Stimulated activated CD8-positive, alpha-beta memory T cell treated with anti-CD3 and anti-CD28 coated beads, Interleukin-15, amount 100 ng/mL, for 48 hours (primary cell): ENCODE measurements at places on chromosomes 13 and 19.

- no peak for DNase-seq
Measured at GRCh38 chr13:21973437-21974125, 302.7 kb downstream of the FGF9 start.

DNA sequence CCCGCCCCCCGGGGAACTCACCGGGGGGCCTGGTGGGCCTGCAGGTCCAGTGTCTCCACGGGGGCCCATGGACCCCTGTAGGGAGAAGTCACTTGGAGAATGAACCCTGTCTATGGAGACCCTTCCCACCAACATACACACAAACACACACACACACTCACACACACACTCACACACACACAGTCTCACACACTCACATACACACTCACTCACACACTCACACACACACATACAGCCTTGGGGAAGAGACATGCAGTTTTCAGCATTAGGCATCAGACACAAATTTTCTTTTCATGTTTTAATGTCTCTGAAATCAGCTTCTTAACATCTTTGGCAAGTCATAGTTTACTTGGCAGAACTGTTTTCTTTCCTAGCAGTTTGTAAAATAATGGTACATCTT lies 31.0 kb upstream of the OLFM2 start:
- no peak for DNase-seq

GRCh38 chr13:111874981-111875380 lies 192.0 kb upstream of the SOX1 start:
- no peak for DNase-seq

DNA sequence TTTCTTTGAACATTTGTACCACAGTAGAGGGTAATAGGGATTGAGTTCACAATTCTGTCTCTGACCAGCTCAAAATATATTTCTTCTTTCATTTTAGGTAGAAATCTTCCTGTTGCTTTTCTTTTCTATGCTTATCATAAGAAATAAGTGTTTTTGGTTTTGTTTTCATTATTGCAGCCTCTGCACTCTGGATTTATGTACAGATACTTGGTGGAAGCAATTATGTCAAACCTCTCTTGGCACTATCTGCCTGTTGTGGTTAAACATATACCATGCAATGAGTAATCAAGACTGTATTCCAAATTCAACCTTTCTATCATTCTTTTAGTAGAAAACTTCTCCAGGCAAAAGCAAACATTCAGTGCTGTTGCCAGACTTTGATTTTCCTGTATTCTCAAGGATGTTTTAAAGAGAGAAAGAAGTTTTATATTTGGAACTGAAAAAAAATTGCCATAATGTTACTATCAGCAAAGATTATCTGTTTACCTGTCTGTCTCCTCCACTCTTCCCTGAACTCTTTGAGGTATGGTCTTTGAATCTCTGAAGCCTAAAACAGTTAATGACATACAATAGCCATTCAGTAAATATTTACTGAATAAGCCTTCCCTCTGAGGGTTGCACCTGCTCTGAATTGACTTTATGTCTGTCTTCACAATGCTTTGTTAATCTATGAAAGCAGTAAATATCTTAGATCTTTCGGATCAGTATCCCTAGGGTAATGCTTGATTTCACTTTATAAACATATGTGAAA lies 612.5 kb upstream of the PRR20A start:
- DNase-seq: no peak

DNA sequence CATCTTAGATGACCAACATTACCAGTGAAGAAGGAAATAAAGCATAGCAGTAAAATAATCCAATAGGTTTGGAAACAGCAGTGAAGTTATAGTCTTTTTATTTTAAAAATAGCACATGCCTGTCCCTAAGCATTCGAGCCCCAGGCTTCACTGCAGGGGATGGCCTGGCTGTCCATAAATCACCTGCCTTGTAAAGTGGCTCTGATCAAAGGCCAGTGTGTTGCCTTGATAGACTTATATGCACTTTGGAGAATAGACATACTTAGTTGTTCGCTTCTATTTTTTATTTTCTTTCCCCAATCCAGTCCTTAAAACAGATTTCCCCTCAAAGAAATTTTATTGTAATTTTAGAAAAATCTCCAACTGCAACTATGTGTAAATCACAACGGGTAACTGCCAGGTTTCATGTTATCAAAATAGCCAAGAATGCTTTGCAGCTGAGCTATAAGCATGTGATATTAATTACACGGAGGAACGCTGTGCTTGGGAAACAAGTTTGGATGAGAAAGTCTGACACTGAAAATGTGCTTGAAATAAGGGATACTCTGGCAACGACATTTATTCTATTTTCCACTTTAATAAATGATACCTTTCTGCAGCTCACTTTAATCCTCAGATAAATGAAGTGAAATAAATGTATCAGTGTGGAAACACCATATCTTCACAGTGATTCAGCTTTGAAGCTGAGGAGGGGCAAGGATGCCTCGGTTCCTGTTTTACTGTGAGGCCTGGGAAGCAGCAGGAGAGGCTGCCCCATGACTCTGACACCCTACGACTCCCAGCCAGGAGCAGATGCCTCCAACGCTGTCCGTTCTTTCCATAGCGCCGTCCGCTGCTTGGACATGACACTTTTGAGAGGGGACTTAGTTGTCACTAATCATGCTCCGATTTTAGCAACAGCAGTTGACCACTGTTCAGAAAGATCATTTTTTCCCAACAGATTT lies 5.5 kb upstream of the METTL21C start:
- no peak for DNase-seq

GRCh38 chr13:52650731-52651130 lies 1.9 kb upstream of the SUGT1 start:
- DNase-seq: no peak

DNA sequence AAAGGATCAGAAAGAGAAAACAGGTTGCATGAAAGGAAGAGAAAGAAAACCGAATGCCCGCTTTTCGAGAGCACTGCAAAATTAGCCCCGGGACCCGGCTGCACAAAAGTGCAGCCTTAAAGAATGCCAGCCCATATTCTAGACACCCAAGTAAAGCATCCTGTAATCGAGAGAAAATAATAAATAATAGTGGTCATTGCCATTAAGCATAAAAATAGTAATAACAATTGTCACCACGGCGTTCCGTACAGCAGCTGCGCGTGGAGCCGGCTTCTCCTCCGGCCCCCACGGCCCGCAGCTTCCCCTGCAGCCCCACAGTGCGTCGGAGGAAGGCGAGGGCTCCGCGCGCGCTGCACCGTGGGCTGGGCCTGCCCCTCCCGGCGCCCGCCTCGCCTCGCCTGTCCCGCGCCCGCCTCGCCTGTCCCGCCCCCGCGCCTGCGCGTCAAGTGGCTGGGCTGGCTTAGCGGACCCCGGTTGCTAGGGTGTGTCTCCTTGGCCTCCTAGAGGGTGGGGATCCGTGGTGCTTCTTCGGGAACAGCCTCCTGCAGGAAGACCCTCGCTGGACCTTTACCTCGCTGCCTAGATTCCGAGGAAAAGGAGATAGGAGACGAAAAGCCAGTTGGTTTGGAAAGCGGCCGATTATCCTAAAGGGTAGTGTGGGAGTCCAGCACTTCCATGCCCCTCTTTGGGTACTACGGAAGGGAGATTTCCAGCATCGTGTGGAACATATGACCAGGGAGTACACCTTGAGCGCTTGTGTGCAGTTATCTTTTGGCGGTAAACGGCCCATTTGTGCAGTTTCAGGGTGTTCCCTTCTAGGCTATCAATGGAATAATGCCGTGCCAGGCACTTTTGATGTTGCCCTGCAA lies at the start of gene LRRC63:
Gene LRRC63 (plus strand): TSS at position 446 of the 869 bp plus-strand sequence. CDS start 1,107 bp downstream, outside the sequence.
- DNase-seq: peak; percentile 81

GRCh38 chr19:51503286-51503817 lies 1.8 kb upstream of the SIGLEC12 start:
- DNase-seq: no peak

- no peak for DNase-seq
Measured at GRCh38 chr19:47310819-47311218, 1.2 kb downstream of the C5AR1 start.

GRCh38 chr13:79673993-79674377 lies 193.0 kb downstream of the NDFIP2 start:
- DNase-seq: no peak

DNA sequence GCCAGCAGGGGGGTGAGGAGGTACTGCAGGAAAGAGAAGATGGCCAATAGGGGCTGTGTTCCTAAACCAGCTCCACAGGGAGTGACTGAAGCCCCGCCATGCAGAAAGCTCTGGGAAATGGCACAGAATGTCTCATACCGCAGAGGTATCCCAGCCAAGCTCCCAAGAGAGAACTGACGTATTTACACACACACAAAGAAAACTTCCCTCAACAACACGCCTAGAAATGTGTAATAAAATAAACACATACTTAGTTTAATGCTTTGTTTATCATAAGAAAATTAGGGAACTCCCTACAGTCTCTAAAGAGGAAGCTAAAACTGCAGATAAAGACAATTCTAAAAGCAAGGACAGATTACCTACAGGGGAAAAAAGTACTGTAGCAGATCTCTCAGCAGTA lies 40.0 kb downstream of the ESD start:
- DNase-seq: no peak

GRCh38 chr13:98652721-98653462 lies 76.0 kb upstream of the STK24 start:
- DNase-seq: no peak

DNA sequence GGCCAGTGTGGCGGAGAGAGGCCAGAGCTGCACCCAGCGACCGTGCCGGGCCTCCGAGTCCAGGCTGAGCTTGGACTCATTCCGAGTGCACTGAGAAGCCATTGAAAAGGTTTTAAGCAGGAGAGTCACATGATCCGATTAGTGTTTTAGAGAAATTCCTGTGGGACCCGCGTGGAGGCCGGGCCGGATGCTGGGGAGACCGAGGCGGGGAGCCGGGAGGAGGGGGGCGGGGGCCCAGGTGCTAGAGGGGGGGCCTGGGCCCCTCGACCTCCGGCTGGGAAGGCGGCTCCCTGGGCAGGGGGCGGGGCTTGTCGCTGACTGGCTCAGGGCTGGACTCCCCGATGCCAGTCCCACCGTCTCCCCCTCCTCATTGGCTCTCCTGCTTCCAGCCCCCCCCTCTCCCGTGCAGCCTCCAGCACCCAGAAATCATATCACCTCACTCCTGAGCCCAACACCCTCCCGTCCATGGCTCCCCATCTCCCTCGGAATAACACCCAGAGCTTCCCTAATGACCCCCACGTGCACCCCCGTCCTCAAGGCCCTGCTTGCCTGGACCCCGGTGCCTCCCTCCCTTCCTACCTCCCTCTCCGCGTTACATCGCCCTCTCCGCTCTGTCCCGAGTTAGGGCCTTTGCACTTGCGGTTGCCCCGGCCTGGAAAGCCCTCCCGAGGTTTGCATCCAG lies 5.2 kb upstream of the ZNF579 start:
- DNase-seq: no peak

GRCh38 chr13:71524613-71525304 lies 342.2 kb downstream of the DACH1 start:
- no peak for DNase-seq

- no peak for DNase-seq
Measured at GRCh38 chr13:19810996-19811881, 28.5 kb upstream of the PSPC1 start.

DNA sequence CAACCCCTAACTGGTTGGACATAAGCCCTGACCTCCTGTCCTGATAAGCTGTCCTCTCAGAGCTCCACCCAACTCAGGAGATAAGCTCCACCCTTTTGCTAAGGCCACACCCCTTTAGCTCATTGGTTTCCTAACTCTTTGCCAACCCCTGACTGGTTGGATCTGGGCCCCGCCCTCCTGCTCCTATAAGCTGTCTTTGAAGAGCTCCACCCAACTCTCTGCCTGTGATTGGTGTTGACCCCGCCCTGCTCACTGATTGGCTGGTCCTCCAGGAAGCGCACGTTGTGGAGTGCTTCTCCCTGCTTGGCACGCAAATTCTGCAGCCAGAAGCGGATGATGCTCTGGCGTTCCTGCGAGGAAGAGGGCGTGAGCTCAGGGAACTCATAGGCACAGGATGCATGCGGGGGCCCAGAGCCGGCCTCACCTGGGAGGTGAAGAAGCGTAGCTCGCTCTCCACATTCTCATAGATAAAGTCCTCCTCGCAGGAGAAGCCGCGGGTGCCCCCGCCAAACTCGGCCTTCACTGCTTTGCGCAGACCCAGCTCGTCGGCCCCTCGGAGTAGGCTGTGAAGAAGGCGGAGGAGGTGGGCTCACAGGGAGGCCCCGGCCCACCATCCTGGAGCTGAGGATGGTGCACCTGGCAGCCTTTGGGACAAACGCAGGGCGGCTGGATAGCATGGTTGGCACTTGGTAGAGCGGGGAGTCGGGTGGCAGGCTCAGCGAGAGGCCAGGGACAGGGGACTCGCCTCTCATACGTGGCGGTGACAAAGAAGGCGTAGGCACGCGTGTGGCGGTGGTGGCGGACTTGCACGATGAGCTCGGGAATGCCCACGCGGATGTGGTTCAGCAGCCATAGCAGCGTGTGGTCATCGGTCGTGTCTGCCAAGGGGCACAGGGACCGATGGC lies 1.7 kb downstream of the ANO8 start:
- peak; percentile 54 for DNase-seq

GRCh38 chr13:25507841-25508240 lies 136.1 kb downstream of the ATP8A2 start:
- no peak for DNase-seq

GRCh38 chr19:18289471-18290301 lies 8.3 kb upstream of the JUND start:
- DNase-seq: no peak

- no peak for DNase-seq
Measured at GRCh38 chr19:33440241-33440640, 66.7 kb downstream of the CEBPG start.

DNA sequence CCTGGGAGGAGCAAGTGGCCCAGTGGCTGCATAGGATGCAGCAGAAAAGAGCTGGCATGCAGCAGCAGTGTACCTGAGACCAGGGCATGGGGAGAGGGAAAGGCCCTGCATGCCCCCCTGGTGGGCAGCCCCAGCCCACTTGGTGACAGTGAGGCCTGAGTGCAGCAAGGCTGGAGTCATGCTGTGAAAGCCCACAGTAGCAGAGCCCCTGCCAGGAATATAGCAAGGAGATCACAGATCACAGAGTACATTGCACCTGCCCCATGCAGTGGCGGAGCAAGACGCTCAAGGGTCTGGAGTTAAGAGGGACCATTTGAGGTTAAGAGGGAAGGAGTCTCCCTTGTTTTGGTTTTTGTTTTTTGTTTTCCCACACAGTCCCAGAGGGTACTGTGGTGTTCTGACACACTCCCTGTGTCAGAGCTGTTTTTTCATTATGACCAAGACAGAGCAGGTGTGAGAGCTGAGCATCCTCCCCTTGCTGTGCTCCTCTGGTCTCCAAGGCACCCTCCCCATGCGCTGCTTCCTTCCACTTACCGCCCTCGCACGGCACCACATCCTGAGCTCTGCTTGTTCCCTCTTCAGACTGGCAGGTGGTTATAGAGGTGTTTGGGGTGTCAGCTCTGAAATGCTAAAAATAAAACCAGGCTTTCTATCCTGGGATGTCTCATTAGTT lies 85.0 kb upstream of the UBL3 start:
- peak; percentile 67 for DNase-seq
